ENCODE measurements at places on chromosomes 7 and 10.

DNA sequence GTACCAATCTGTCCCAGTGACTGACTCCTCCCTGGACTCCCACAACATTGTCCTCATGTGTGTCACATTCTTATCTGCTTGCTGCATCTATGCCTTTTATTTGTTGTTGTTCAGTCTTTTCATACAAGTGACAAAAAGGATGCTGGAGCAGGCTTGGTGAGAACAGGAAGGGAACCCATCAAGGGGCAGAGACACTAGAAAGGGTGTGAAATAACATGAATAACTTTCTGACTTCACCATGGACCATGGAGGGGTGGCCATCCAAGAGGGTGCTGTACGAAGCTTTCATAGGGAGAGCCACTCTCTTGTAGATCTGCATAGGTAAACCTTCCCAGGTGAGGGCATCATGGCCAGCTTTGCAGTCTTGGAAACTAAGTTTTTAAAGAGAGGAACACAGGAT lies 14.5 kb downstream of the GIMAP8 start:
- DNase-seq, result no peak

GRCh38 chr7:106111655-106112117 lies 426 bp downstream of the SYPL1 start:
- DNase-seq, result no peak

GRCh38 chr10:96342402-96342801 lies 16.4 kb downstream of the OPALIN start:
- DNase-seq, result no peak

DNA sequence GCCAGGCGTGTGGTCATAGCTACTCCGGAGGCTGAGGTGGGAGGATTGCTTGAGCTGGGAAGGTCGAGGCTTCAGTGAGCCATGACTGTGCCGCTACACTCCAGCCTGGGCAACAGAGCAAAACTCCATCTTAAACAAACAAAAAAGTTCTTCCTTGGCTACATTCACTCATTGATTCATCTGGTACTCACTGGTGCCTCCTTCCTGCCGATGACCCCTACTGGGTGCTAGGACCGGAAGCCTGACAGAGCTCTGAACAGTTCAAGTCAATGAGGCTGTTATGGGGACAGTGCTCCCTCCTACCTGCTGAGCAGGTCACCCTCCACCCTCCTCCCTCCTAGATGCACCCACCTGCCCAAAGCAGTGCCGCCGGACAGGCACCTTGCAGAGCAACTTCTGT lies 4.9 kb downstream of the PCOLCE start:
- no peak for DNase-seq

DNA sequence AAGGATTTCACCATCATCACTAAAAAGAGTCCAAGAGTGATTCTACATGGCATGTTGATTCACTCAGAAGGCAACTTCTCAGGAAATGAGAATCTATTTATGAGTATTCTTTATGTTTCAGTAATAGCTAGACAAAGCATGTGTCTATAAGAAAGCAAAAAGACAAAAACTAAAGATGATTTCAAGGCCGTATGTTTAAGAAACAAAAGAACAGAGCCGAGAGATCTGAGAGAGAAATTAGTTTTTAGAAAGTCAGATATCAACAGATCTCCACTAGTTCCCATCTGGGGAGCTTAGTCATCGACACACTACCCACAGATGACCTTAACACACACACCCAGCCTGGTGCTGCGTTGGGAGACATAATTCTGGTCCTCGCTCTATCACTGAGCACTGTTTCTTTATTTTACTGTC lies 21.0 kb downstream of the PIP4K2A start:
- no peak for DNase-seq

DNA sequence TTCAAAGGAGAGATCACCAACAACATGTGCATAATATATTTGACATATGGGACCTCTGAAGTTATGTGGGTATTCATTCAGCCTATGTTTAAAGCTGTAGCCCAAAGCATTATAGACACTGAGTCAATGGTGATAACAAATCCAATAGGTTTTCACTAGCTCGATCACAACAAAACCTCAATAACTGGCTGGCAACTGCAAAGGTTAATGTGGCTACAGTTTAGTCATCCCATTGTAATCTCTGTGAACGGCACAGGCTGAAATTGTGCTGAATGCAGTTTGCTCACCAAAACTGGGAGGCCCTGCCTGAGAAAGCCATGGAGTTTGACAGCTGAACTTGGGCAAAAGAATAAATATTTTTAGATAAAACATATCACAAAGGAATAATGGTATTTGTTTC lies 152.4 kb upstream of the ADO start:
- DNase-seq, result no peak

All from suprapubic skin (tissue), 4 donors.